ENCODE measurements at places on chromosomes 13 and 19. TPM values are rescaled to one million over a fixed set of nuclear protein-coding genes. Genes with fewer than 3 reads are reported as not detected.

PSG1 gene
- polyA plus RNA-seq = 0.28 TPM

ZNF415 gene
- 10.4 TPM for polyA plus RNA-seq

LILRA1 gene
- polyA plus RNA-seq = 0.46 TPM

ZNF560 gene
- 0.09 TPM for polyA plus RNA-seq

RPL28 gene
- 1,731 TPM for polyA plus RNA-seq

EPSTI1 gene
- 1.5 TPM for polyA plus RNA-seq

PCDH17 gene
- 5.4 TPM for polyA plus RNA-seq

FGF22 gene
- polyA plus RNA-seq = 0.20 TPM

LILRB2 gene
- polyA plus RNA-seq = 1.9 TPM

CLEC17A gene
- not detected for polyA plus RNA-seq

FAM216B gene
- polyA plus RNA-seq = not detected

GRCh38 chr13:113551081-113552000 lies 33.2 kb upstream of the TFDP1 start:
- no peak for DNase-seq

DNA sequence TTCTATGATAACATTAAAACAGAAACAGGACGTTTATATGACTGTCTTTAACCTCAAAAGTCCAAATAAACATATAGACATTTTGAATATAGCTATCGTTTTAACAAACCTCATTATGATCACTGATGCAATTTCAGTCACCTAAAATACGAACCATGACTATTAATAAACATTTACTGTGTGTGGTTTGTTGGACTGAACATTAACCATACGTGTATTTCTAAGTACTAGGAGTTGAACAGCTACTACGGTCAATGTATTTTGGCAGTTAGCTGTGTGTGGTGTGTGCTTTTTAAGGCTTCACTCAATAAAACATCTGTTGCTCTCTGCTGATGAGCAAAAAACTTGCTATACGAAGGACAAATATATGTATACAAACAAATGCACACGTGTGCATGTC lies 281.4 kb downstream of the ABCC4 start:
- DNase-seq = no peak

DNA sequence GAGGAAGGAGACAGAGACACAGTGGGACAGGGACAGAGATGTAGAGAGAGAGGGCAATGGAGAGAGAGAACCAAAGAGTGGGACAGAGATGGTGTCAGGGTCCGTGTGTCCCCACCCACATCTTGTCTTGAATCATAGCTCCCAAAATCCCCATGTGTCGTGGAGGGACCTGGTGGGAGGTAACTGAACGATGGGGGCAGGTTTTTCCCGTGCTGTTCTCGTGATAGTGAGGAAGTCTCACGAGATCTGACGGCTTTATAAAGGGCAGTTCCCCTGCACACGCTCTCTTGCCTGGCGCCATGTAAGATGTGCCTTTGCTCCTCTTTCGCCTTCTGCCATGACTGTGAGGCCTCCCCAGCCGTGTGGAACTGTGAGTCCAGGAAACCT lies 7.5 kb upstream of the PLA2G4C start:
- no peak for DNase-seq

DNA sequence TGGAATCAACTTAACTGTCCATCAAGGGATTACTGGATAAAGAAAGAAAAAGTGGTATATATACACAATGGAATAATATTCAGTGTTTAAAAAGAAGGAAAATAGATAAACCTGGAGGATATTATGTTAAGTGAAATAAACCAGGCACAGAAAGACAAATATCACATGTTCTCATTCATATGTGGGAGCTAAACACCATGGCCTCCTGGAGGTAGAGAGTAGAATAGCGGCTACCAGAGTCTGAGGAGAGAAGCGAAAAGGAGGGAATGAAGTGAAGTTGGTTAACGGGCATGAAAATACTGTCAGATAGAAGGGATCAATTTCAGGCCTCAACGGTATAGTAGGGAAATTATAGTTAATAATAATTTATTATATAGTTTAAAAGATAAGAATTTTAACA lies 147.5 kb upstream of the OBI1 start:
- no peak for DNase-seq

- DNase-seq = no peak
Measured at GRCh38 chr13:102517959-102518358, 78.8 kb upstream of the TPP2 start.

- no peak for DNase-seq
Measured at GRCh38 chr19:49716154-49716553, 25.2 kb downstream of the CPT1C start.

DNA sequence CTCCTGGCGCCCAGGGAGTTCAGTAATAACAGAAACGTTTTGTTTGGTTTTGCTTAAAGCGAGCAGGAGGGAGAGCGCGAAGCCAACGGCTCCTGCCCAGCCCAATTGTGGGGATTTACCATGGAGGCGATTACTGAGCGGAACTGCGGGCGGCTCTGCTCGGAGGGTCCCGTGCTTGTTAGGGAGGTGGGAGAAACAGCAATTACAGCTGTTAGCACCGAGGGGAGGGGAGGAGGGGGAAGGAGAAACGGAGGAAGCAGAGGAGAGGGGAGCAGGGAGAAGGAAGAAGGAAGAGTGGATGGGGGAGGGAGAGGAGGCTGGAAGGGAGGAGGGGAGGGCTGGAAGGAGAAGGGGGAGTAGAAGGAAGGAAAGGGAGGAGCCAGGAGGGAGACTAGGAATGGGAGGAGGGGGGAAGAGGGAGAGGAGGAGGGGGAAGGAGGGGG lies 7.7 kb upstream of the ONECUT3 start:
- no peak for DNase-seq

DNA sequence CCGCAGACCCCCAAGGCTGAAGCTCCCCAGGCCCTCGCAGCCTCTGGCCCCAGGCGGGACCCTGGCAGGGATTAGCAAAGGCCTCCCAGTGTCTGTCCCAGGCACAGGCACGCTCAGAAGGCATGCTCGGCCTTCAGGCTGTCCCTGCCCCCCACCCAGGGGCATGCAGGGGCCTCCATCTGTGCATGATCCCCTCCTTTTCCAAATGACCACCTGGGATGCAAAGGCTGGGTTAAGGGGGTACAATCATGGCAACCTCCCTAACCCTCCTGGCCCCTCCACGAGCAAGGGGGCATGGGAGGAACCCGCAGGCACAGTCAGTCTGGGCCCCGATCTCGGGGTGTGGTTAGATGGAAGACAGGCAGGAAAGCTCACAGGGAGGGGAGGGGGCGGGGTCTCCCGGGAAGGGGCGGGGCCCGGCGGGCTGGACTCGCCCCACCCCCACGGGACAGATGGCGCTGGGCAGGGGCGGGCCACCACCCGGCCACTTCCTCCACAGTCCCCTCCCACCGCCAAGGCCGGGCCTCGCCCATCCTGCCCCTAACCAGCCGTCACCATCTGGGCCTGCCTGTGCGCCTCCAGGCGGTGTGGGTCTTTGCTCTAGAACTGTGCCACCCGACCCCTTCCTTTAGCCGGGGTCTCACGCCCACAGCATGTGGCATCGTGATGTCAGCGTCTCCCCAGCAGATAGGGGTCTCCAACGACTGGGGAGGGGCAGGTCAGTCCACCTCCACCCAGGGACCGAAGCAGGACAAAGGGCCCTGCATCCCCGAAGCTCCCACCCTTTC lies 7.0 kb upstream of the REXO1 start:
- DNase-seq = no peak

GRCh38 chr19:30112171-30112570 lies 170.1 kb downstream of the URI1 start:
- DNase-seq = no peak

DNA sequence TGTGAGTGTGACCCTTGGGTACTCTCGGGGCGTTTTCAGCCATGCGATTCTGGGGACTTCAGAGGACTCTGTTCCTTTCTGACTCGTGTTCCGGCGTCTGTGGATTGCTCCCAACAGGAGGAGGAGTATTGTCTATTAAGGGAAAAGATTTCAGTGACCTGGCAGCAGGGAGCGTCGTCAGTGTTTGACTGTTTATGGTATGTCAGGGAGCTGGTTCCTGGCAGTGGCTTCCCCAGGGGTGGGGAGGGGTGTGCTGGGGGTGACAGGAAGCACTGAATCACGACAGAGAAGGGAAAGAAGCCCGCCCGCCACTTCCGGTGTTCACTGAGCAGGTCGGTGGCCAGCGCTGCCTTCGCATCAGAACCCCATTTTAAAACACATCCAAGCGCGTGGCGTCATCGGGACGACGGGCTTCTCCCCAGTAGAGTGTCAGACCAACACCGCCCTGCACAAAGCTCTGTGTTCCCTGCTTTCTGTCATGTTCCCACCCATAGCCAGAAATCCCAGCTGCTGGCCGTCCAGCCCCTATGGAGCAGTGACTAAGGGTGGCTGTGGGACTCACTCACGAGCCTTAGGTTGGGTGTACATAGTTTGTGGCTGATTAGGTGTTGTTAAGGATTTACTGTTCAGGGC lies 33.8 kb downstream of the COL4A2 start:
- no peak for DNase-seq

- no peak for DNase-seq
Measured at GRCh38 chr19:36032251-36033104, at the start of gene CLIP3. Gene CLIP3 (minus strand): TSS chr19:36032873. CDS start chr19:36032357, 516 bp downstream.

- no peak for DNase-seq
Measured at GRCh38 chr13:71054358-71054757, 812.6 kb downstream of the DACH1 start.

DNA sequence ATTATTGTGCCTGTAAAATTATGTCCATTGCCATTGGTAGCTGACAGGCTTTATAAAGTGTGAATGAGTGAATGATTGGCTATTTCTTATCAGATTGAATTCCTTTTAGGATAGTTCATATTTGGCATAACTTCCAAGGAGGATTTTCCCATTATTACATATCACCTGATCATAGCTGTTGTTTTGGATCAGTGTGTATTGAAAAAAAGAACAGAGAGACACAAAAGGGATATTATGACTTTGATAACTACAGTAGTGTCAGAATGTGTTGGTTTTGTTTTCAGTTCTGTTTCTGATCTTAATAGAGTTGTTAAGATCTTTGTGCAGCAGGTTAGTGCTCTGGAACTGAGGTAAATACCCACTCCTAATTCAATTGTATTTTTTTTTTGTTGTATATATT lies 103.8 kb downstream of the LRCH1 start:
- no peak for DNase-seq

GRCh38 chr13:76764429-76764828 lies 121.8 kb downstream of the KCTD12 start:
- DNase-seq = no peak

DNA sequence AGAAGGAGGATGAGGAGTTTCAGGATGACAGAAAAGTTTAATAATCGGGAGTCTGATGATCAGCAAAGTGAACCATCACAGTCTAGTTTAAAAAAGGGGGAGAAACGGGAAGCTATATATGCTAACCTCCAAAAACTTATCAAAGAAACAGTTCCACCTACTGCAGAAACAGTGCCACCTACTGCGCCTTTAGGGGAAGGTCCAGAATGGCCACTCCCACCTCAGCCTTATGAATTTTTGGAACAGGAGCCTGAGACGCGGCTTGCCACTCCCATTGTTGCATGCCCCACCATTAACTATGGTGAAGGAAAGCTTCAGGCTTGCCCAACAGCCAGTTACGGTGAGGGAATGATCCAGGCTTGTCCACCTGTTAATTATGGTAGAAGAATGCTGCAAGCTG lies 929.0 kb downstream of the SLITRK6 start:
- DNase-seq = no peak

GRCh38 chr19:19534556-19535265 lies 3.4 kb upstream of the CILP2 start:
- DNase-seq = no peak

DNA sequence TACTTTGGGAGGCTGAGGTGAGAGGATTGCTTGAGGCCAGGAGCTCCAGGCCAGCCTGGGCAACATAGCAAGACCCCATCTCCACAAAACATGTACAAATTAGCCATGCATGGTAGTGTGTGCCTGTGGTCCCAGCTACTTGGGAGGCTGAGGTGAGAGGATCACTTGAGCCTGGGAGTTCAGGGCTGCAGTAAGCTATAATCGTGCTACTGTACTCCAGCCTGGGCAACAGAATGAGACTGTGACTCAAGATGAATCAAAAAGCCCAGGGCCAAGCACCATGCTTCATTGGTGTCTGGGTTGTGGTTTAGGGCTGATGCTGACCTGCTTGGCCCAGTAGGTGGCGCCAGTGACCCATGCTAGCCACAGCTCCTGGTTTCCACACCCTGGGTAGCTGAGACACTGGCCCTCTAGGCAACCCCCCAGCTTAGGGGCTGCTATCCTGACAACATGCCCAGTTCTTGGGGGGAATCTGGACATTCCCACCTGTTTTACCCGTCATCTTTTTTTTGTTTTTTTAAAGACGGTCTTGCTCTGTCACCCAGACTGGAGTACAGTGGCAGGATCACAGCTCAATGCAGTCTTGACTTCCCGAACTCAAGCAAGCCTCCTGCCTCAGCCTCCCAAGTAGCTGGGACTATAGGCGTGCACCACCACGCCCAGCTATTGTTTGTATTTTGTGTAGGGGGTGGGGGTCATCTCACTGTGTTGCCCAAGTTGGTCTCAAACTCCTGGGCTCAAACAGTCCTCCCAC lies 5.5 kb downstream of the CCDC124 start:
- no peak for DNase-seq

GRCh38 chr19:38792250-38793111 lies 3.5 kb downstream of the LGALS7B start:
- DNase-seq = no peak

- no peak for DNase-seq
Measured at GRCh38 chr13:64697226-64697625, 2532.9 kb downstream of the PCDH9 start.

DNA sequence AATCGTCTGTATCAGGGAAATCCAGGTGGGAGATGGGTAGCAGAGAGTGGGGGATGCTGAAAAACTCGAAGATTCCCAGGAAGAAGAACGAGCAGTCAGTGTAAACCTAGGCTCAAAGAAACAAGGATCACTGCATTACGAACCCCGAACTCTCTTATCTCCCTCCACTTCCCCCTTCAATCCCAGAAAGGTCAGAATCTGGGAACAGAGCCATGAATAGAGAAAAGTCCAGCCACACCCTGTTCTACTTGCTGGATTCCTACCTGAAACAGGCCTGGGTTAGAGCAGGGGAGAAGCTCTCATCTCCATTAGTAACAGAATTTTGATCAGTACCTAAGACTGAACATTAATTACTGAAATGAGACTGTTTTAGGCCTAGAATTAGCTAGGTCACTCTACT lies 24.4 kb downstream of the EPSTI1 start:
- DNase-seq = no peak

DNA sequence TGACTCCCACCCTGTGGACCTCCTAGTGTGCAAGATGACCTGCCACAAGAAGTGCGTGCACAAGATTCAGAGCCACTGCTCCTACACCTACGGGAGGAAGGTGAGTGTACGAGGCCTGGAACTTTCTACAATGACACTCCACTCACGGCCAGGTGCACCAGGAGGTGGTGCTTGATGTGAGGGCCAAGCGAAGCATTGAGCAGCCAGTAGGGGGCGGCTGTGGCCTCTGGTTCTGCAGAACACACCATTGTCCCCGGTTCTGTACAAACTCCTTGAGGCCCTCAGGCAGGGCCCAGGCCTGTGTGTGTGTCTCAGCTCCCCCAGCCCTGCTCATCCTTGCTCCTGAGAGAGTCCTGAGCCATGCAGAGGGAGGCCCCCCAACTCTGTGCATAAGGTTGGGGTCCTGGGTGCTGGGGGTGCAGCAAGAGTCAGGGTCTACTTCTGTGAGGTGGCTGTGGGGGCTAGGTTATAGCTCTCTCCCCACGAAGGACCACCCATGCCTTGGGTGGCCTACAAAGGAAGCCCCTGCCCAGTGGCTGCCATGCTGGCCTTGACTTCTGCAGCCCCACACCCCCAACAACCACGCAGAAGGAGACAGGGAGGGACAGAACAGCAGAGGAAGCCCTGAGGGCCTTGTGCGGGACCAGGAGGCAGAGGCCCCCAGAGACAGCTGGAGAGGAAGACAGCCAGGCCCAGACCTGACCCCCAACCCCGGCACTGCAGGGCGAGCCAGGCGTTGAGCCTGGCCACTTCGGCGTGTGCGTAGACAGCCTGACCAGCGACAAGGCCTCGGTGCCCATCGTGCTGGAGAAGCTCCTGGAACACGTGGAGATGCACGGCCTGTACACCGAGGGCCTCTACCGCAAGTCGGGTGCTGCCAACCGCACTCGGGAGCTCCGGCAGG lies 9.7 kb upstream of the USE1 start:
- DNase-seq = no peak

All from forelimb muscle (tissue), 1 donor.